Sigmoid colon (tissue), 7 donors: ENCODE measurements at places on chromosomes 3 and 15.
A peak's percentile ranks its signal among the peaks of the same experiment; 100 is the strongest.

DNA sequence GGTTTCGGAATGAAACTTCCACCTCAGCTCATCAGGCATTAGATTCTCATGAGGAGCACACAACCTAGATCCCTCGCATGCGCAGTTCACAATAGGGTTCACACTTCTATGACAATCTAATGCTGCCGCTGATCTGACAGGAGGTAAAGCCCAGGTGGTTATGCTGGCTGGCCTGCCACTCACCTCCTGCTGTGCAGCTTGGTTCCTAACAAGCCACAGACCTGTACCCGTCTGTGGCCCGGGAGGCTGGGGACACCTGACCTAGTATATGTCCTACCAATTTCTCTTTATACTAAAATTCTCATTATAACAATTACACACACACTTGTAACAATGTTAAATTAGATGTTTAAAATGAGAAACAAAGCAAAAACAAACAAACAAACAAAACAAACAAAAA is 172.2 kb downstream of the SLC9A9 start:
- DNase-seq = no peak

DNA sequence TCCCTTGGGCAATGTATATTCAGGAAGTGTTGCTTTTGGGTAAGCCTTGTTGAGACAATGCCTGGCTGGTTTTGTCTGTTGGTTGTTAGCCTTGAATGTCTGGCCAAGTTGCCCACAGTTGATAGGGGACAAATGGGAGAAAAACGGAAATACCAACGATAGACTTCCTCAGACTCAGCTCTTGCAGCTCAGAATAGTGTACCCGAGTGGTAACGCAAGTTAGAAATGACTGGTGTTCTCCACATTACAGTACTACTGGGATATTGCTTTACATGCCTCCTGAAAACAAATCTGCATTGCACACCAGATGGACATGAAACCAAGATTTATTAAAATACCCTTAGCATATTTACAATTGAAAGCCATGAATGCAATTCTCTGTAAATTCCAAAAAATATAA is 47.4 kb downstream of the GREM1 start:
- DNase-seq = no peak

DNA sequence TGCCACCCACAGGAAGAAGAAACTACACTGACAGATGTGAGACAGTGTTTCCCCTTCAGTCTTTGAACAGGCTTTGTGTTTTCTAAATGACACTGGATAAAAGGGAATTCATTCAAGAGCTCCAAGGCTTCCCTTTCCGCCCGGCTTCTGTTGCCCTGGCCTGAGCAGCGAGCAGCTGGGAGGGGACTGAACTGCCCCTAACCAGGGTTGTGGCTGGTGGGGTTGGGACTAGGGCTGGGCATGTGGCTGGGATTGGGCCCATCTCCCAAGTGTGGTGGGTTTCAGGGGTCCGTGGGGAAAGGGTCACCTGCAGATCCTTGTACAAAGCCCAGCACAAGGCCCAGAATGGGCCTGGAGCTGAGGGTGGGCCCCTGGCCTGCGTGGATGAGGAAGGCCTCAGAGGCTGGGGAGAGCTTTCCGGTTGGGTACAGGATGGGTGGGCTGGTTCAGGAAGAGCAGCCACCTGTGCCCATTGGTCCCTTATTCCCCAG is 10.4 kb downstream of the VILL start:
- peak; percentile 64 for DNase-seq

GRCh38 chr3:33942483-33943150 is 144.2 kb downstream of the PDCD6IP start:
- DNase-seq = no peak

- DNase-seq = peak; percentile 18
Measured at GRCh38 chr15:68389041-68389930, 42.7 kb downstream of the ITGA11 start.

DNA sequence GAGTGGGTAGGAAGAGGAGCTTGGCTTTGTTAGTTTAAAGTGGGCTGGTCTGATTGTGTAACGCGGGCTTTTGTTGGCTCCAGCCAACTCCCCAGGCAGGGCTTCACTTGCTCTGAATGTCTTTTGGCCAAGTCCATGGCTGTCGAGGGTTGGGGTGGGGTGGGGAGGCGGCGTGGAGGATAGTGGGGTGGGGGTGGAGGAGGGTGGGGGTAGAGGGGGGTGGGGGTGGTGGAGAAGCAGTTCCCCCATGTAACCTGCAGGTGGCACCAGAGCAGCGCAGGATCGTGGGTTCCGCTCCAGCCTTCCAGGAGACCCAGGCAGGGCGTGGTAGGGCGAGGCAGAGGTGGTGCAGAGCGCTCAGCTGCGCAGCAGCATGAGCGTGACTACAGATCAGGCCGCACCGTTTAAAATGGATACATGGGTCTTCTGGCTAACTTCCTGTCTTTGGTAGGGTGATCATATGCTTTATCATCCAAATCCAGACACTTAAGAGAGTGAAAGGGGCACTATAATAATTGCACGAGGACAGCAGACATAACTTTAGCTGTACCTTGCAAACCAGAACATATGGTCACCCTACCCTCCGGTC is 28.3 kb downstream of the GOLGA6A start:
- DNase-seq = peak; percentile 94

DNA sequence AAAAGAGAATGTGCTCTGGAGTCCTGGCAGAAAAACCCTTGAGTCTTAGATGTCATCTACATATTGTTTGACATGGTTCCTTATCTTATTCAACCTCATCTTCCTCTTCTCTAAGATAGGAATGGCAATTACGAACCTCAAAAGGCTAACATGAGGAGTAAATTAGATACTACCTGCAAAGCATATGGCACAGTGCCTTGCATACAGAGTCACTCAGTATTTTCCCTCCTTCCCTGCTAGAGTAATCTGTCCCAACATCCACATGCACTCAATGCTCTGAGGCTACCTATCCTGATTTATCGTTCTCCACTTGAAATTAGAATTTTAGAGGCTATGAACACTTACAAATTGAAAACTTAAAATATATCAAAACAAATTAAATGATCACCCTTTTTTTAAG is 386.7 kb downstream of the RSL24D1 start:
- DNase-seq = no peak

GRCh38 chr15:48876057-48876456 is 1.9 kb upstream of the EID1 start:
- no peak for DNase-seq

GRCh38 chr3:58529516-58530353 is 7.3 kb downstream of the ACOX2 start:
- DNase-seq = no peak

DNA sequence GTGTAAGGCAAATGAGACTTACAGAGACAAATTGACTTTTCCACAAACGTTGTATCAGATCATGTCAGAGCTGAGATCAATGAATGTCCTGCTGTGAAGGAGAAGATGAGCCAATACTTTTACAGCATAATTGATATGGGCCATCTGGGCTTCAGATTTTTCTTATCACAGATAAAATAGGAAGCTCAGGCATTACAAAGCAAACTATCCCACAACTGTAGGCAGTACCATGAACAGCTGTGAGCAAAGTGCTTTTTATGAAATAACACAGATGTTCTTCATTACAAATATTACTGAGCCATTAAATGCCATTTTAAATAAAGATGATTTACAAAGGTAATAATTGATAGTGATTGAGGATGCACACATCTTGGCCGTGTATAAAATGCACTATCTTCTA is 852.3 kb downstream of the OTOL1 start:
- DNase-seq = no peak

GRCh38 chr3:94028093-94028837 is at the start of gene STX19:
Gene STX19 (minus strand): TSS chr3:94028597. CDS start chr3:94015269, 13,328 bp downstream.
- DNase-seq = no peak

DNA sequence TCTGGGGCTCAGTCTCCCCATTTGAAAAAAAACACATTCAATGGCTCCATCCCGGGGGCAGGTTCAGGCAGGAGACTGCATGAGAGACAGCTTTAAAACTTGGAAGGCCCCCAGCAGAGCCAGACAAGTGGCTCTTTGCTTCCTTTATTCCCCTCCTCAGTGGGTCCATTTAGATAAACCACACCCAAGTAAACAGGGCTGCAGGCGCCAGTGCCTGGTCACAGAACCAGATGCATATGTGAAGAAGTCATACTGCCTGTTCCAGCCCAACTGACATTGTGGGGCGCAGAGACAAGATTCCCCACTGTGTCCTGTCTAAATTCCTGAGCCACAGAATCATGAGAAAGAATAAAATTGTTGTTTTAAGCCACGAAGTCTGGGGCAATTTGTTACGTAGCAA is 9.0 kb downstream of the FBN1 start:
- no peak for DNase-seq

DNA sequence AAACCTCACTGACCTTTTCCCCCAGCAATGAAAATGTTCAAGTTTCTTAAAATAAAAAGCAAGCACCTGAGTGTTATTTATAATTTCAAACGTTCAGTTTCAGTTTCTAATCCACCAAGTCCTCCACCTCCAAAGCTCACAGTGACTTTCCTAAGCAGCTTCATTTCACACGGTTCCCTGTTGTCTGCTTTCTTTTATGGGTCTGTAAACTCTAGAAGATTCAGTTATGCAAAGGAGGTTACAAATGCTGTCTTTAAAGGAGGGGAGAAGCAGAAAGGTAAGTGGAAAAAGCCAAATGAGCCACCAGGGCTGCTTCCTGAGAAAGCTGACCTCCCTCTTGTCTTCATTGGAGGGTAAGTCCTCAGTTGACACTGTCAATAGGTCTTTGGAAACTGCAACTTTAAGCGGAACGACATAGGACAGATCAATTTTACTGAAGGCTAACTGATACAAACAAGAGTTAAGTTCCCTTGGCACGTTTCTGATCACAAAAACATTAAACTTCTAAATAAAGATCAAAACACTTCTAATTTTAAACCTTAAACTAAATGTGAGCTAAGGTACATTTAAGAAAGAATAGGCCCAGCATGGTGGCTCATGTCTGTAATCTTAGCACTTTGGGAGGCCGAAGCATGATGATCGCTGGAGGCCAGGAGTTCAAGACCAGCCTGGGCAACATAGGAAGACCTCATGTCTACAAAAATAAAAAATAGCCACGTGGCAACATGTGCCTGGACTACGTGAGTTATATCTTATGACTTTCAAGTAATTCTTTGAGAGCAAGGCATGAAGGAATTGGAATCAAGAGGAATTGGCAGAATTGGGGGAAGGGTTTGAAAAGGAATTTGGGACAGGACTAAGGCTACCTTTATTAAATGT is 151.9 kb upstream of the UBE2E1 start:
- DNase-seq = no peak

DNA sequence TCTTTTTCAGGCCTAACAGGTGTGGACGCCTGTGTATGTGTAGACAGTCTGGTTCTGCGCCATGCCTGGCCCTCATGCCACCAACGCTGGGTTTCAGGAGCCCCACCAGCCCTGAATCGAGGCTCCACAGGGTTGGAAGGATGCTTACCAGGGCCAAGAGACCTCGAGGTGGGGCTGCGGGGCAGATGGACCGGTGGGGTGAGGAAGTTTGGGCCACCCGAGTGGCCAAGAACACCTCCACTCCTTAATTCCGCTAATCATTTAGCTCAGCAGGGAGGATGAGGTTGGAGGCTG is 6.0 kb upstream of the ONECUT1 start:
- no peak for DNase-seq

DNA sequence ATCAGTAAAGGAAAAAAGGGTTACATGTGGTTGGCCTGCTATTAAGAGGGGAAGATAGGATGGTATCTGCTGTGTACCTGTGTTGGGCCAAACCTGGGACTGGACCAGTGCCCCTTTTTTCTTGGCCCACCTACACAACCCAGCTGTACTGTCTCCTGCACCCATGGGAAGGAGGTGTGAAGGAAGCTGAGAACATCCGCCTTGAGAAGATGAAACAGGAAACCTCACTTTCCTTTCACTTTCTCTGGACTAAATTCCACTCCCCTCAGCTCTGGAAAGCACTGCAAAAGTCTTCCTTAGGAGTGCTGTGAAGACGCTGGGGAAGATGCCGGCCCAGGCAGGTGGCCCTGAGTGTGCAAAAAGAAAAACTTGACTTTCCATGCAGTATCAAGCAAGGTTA is 37.6 kb downstream of the LRRN1 start:
- no peak for DNase-seq

- DNase-seq = peak; percentile 38
Measured at GRCh38 chr15:74364936-74365597, 2.4 kb downstream of the CYP11A1 start.

DNA sequence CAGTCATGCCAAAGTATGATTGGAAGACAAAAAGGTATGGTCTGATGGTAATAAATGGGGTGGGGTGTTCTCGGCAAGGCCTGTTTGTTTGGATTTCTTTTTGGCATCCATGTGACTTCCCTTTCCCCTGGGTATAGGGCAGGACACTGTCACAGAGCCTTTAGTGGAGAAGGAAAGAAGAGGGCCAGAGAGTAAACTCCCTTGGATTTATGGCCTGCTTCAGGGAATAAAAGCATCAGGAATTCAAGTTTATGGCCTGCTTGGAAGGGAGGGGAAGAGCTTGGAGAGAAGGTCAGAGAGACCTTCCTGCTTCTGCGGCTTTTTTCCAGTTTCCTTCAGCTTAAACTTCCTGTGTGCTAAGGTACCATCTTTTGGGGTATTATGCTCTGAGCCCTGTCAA is 179.4 kb upstream of the ADAMTS9 start:
- no peak for DNase-seq

DNA sequence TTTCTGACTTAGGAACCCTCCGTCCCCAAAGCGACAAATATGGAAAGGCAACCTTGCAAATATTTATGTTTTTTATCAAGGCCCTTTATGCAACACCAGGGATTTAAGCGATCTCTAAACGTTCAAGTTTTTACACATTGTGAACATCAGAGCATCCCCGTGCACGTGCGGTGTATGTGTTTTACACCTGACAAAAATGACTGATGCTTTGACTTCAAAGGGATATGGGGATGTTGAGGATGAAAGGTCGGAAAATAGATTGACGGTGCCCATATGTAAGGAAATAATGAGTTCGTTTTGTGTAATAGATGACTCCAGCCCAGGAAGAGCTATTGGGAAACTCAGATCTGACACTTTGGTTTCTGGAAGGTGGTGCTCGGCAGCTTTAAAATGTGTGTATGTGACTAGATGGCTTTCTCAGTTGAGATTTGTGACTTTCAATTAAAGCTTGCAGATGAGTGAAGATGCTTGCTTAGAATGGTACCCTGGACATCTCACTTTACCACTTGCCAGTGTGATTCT is 866 bp downstream of the SLC49A4 start:
- no peak for DNase-seq

DNA sequence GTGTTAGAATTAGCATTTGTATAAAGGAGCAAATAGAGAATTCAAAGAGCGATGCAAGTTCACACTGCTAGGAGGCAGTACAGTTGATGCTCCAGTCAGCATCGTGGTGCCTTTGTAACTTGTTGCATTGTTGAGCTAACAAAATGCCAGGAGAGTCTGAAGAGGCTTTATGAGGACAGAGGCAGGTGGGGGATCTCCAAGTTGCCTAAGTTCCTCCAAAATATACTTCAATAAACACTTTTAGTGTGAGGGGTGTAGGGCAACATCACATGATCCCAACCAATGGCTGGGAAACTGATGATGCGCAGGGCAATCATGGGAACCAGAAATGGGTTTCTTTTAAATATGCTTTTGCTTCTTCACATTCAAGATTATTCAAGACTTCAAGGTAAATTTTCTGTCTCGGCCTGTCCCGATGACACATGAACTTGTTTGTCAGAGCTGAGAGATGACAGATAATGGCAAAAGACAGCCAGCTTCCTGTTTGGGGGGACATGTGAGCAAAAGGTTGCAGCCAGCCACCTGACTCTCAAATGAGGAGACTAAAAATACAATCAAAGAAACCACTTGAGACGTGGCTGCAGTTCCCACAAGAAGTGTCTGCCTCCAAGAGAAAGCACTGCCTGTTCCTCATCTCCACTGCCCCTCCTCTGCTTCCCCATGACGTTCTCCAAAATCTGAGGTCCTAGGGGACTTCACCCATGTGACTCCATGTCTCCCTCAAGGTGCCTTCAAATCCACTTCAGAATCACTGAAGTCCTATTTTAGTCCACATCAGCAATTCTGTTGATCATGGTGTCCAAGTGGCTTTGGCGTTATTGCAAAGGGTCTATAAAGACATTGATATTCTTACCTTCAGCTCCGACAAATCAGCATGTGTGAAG is 39.3 kb downstream of the KLHL6 start:
- no peak for DNase-seq
